Activated naive CD4-positive, alpha-beta T cell treated with anti-CD3 and anti-CD28 coated beads for 36 hours (primary cell): ENCODE measurements at places on chromosomes 3 and 15.

DNA sequence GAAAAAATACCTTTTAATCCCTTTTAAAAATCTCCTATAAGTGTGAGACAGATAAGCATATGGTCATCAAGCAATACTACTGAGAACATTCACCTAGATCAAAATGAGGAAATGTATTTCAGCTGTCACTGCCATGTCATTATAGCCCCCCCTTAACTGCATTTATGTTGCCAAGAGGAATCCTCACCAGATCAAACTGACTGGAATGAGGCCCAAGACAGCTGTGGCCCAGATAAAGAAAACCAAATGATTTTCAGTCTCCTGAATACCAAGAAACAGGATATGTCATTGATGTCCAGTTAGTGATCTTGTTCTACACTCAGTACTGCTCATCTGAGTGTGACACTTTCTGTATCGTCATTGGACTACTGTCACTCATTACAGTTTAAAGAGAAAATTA lies 35.1 kb upstream of the CPB1 start:
- H3K27me3 ChIP-seq = no peaks in the 10 kb centered on the region
- H3K27ac ChIP-seq = no peak overlapping the region
- H3K4me3 ChIP-seq = no peak overlapping the region
- DNase-seq = no peak

DNA sequence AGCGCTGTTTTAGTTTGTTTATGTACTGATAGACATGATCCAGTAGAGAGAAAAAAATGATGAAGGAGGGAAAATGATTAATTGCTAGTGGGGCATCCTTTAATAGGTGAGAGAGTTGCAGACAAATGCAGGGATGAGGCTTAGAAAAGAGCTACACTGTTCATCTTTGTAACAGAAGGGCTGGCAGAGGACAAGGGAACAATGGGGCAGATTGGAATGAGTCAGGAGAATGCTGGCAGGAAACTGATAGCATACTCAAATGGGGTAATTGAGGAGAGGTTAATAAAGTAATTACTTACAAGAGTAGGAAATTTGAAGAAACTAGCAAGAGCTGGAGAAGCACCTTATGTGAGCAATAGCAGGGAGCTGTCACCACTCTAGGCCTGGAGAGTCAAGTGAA lies 170.9 kb downstream of the OXSM start:
- H3K36me3 ChIP-seq = no peaks in the 10 kb centered on the region
- H3K27ac ChIP-seq = no peak overlapping the region
- H3K27me3 ChIP-seq = no peaks in the 10 kb centered on the region
- H3K4me3 ChIP-seq = no peak overlapping the region
- no peaks in the 10 kb centered on the region for H3K4me1 ChIP-seq

GRCh38 chr15:41241221-41241964 lies 10.3 kb downstream of the CHP1 start:
- H3K36me3 ChIP-seq = peaks cover 2% of the 10 kb centered on the region
- H3K27ac ChIP-seq = no peak overlapping the region
- no peak for DNase-seq
- H3K4me1 ChIP-seq = no peaks in the 10 kb centered on the region
- H3K27me3 ChIP-seq = no peaks in the 10 kb centered on the region

- no peaks in the 10 kb centered on the region for H3K27me3 ChIP-seq
- no peak for DNase-seq
Measured at GRCh38 chr3:139652561-139652960, 25.2 kb downstream of the NMNAT3 start.
